ENCODE measurements at places on chromosomes 5 and 9.

GRCh38 chr9:71648453-71648852 is 119.9 kb downstream of the CEMIP2 start:
- DNase-seq, result no peak

DNA sequence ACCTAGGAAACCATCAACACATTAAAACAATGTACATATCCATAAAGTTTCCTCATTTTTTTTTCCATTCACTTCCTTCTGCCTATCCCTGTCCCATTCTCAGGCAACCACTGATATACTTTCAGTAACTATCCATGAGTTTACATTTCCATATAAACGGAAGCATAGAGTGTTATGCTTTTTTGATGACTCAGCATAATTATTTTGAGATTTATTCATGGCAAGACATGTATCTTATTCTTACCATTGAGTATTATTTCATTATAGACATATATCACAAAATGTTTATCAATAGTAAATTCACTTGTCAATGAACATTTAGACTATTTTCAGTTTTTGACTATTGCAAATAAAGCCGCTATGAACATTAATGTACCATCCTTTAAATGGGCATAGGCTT is 1786.8 kb upstream of the ACO1 start:
- no peak for DNase-seq

- no peak for DNase-seq
Observed at GRCh38 chr5:78706825-78707224, 58.3 kb upstream of the LHFPL2 start.

- no peak for DNase-seq
Observed at GRCh38 chr5:137078171-137078665, 420.9 kb downstream of the SPOCK1 start.

DNA sequence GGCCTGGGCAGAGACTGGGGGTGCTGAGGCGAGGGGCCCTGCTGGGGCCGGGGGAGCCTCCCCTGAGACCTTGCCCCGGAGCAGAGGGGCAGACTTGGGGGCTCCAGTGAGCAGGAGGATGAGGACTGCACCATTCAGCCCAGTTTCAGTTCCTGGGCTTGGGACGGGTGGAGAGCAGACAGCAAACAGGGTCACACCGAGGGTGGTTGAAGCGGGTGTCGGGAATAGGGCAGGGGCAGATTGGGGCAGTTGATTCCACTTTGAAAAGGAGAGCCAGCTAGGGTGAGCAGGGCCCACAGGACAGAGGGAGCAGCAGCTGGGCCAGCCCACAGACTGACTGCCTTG is 4.5 kb downstream of the GRK6 start:
- DNase-seq, result no peak

GRCh38 chr5:31769530-31769929 is 130.6 kb downstream of the PDZD2 start:
- DNase-seq, result no peak

GRCh38 chr5:158929552-158930218 is 170.0 kb downstream of the EBF1 start:
- no peak for DNase-seq

- no peak for DNase-seq
Observed at GRCh38 chr5:42606464-42606869, 150.2 kb upstream of the CCDC152 start.

- no peak for DNase-seq
Observed at GRCh38 chr5:108634617-108635288, 112.9 kb upstream of the FER start.

GRCh38 chr9:117403848-117404247 is 11.0 kb downstream of the ASTN2 start:
- DNase-seq, result no peak

GRCh38 chr5:14035859-14036503 is 91.5 kb upstream of the DNAH5 start:
- DNase-seq, result peak; percentile 99

DNA sequence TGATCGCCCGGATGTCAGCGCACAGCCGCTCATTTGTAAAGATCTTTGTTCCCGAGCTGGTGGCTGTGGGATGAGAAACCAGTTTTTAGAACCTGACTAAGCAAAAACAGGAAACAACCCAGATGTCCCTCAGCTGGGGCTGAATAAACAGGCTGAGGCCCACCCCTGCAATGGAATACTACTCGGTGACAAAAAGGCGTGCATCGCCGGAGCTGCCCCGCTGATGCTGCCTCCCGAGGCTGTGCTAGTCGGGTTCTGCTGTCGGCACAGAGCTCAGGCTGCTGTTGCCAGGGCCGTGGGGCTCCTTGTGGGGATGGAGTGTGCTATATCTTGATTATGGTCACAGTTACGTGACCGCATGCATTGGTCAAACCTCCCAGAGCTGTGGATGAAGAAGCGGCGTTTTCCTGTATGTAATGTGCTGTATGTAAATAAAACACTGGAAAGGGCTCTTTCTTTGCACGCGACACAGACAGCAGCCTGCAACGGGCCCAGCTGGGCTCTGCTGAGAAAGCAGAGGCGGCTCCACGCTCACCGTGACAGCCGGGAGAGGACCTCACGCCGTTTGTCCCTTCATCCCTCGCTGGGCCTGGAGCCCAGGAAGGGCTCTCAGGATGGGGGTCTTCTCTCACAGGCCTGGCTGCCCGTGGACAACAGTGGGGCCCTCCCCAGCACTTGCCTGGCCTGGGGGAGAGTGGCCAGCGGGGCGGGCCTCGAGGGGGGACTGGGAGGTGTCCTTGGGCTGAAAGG is 51.5 kb upstream of the RNU6ATAC start:
- peak; percentile 61 for DNase-seq

DNA sequence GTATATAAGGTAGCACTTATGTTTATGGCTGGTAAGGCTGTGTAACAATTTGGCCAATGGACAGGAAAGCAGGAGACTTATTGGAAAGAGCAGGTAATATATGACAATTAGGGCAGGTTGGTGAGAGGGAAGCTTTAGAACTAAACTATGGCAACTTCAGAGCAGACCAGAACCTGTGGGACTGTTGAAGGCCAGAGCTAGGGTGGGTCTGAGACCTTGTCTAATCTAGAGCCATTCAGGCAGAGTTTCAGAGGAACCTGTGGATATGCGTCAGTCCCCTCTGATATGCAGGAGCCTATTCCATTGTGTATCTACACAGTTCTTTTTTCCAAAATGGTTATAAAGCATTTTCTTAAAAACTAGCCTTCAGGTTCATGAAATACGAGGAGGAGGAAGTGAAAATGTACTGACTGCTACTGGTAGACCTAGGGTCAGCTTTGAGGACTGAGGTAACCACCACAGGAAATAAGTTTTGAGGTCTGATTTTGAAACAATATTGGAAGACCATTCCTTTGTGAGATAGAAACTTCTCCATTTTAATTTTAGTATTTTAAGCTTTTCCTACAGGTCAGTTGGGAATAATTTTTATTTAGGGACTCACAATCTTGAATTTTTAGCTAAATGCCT is 37.6 kb downstream of the ELL2 start:
- DNase-seq, result no peak

- no peak for DNase-seq
Observed at GRCh38 chr5:16759147-16759773, 142.5 kb upstream of the RETREG1 start.

DNA sequence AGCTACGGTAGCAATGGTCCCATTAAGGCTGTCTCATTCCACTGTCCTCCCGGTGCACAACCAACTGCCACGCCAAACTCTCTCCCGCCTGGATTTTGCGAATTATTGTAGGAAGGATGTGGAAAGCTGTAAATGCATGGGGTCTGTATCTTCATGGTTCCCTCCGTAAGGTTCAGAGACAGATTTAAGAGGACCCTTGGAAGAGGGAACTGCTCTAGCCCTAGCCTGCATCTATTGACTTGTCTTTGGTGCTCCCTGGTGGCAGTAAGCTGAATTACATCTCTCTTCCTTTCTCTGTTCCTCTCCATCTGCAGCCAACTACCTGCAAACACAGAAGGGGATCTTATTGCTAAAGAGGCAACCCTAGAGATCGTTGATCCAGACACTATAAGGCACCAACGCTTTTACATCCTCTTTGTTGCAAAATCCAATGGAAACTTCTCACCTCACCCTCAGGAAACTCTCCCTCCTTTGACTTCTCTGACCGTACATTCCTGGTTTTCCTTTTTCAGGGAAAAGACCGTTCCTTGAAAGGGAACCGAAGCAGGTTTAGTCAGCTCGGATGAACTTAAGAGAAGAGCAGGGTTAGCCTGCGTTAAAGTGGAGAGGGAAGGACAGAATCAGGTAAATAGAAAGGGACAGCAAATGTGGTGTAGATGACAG is 11.9 kb downstream of the CAPSL start:
- peak; percentile 30 for DNase-seq

GRCh38 chr5:198516-199196 is 7.4 kb downstream of the LRRC14B start:
- DNase-seq, result no peak
